ENCODE measurements at places on chromosomes 1 and 21.

- no peak for DNase-seq
Measured at GRCh38 chr1:75707191-75707590, 17.3 kb upstream of the ACADM start.

DNA sequence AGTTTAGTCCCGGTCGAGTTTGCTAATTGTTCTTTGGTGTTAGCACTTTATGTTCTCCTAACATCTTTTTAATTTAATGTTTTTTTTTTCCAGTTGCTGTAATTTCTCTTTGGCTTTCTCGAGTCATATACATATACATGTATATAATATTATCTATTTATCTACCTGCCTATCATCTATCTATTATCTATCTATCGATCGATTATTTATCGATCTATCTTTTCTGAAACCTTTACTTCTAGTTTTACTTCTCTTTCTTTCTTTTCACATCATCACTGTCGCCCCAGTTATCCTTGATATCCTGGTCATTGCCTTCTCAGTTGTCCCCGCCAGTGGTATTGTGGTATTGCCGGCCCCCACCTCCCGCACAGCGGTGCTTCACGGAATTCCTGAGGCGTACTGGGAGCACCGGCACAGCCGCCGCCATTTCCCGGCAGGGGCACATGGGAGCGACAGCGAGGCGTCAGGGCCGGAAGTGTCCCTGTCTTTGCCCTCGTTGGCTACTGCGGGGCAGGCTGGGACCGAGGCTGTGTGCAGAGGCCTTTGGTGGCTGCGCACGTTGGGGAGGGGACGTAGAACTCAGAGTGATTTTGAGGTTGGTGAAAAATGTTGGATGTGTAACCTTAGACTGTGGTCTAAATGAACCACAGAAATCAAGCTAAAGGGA lies 101.1 kb downstream of the NUF2 start:
- DNase-seq = no peak

DNA sequence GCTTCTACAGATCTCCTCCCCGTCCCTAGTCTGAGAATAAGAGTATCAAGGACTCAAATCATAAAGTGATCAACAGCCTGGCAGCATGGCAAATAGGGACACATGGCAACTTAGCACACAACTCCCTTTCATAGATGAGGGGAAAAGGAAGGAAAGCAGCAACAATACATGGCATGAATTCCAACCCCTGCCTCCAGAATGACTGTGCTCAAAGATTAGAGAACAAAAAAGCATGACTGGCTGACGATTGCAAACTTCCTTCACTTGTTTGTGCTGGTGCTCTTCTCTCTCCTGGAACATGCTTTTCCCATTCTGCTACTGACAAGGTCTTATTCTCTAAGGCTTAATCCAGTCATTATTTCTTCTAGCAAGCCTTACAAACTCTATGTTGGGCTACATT lies 11.5 kb downstream of the KTI12 start:
- DNase-seq = no peak

DNA sequence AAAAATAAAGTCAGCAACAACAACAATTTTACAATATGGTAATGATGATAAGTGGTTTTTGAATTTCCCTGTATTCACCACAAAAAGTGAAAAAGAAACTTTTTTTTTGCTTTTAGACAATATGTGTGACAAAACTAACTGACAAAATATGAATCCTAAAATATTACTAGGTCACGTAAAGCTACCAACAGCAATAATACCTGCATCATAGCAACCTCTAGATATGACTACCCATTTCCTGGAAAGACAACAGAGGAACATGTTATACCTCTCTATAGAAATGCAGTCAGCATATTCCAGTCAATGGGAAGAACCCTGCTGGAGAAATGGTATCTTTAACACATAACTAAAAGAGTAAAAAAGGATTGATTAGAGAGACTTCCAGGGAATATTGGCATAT lies 73.7 kb downstream of the PDE4B start:
- no peak for DNase-seq

DNA sequence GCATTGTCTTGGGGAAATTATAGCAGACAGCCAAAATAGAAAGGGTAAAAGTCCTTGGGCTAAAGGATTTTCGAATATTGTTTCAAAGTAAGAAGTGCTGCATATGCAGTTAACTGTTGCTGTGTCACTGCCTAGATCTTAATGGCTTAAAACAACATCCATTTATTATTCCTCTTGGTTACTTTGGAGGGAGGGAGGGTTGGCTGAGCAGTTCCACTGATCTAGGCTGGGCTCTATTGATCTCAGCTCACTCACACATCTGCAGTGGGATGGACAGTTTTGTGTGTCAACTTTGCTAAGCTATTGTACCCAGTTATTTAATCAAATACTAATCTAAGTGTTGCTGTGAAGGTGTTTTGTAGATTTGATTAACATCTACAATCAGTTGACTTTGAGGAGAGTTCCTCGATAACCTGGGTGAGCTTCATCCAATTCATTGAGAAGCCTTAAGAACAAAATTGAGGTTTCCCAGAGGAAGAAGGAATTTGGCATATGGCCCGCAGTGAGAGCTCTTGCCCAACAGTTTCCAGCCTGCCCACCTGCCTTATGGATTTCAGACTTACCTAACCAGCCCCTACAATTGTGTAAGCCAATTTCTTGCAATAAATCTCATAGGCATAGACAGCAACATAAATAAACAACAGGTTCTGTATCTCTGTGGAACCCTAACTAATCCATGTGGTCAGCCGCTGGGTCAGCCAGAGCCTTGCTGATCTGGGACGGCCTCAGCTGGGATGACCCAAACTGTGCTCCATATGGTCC lies 187.3 kb downstream of the AK5 start:
- no peak for DNase-seq

GRCh38 chr1:224773646-224774045 lies 155.8 kb upstream of the DNAH14 start:
- DNase-seq = no peak

DNA sequence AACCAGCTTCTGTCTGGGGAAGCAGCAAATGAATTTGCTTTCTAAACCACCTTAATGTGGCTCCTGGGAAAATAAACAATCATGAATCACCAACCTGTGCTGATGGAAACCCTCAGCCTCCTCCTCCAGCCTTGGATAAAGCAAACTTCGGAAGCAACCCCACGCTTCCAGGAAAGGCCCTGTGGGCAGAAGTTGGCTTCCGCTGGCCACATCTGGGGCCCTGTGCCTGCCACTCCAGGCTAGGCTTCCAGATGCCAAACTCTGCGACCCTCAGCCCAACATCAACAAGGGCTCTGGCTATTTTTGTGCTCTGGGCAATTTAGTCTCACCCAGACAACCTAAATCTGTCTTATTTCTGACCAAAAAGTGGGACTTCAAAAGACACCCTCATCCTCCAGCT lies 6.2 kb upstream of the OXCT2 start:
- DNase-seq = no peak

- peak; percentile 91 for DNase-seq
Measured at GRCh38 chr21:39633770-39634181, 21.0 kb downstream of the B3GALT5 start.

GRCh38 chr1:208084764-208085163 lies 159.4 kb downstream of the PLXNA2 start:
- DNase-seq = no peak

- DNase-seq = no peak
Measured at GRCh38 chr1:100348549-100349144, 3.7 kb upstream of the CDC14A start.

- no peak for DNase-seq
Measured at GRCh38 chr1:74396933-74397332, 115.5 kb downstream of the LRRC53 start.

- DNase-seq = no peak
Measured at GRCh38 chr1:234769986-234770795, 160.2 kb upstream of the IRF2BP2 start.

GRCh38 chr1:180881806-180882509 lies 30.7 kb upstream of the KIAA1614 start:
- peak; percentile 79 for DNase-seq

DNA sequence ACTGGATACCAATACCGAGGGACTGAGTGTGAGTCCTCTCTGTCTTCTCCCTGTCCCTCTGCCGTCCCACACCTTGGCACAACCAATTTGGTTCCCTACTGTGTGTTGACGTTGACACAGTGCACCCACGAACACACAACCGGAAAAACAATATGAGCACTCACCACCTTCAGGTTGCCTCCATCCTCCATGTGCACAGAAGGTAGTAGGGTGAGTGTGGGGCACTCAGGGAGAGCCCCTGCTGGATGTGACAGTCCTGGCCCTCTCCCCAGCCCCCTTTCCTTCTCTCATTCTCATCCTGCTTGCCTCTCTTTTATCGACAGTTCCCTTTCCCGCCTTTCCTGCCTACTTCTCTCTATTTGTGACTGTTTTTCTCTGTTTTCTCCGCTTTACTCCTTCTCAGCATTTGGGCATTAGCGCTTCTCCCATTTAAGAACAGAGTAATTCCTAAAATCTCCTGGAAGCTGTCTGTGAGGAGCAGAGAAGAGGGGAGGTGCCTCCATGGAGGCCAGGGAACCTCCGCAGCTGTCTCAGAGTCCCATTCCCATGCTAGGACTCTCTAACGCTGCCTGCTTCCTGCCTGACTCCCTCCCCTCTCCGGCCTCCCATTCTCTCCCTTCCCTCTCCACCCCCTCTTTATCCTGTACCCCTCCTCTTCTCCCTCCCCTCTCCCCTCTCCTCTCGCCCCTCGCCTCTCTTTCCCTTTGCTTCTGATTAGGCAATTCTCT lies 16.4 kb downstream of the CADM3 start:
- no peak for DNase-seq

DNA sequence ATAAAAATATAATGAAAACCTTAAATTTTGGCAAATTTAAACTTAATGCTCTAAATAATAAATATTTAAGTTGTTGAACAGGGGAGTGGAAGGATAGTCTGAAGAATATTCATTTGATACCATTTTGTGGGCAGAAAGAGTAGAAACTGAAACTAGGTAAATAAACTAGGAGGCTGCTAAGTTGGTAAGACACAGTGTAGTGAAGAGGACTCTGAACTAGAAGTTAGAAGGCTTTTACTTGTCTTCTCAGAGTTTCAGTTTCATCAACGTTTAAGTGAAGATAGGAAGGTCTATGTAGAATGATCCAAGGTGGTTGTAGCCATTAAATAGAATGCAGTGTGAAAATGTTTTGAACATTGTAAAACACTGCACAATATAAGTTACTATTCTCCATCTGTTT lies 516.9 kb downstream of the AMY1C start:
- no peak for DNase-seq

DNA sequence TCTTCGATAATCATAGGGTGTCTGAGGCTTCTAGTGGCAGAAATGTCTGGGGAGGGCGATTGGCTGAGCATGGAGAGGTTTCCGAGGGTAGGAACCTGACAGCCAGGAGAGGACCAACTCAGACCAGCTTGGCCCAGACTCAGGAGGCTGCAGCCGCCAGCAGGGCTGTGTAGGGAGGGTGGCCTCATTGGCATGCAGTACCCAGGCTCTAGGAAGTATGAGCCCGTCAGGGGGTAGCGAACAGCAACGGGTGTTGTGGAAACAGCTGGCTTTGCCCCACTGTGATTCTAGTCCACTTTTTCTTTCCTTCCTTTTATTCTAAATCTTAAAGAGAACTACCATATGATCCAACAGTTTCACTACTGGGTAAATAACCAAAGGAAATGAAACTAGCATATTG lies 103.3 kb downstream of the DIRAS3 start:
- no peak for DNase-seq

DNA sequence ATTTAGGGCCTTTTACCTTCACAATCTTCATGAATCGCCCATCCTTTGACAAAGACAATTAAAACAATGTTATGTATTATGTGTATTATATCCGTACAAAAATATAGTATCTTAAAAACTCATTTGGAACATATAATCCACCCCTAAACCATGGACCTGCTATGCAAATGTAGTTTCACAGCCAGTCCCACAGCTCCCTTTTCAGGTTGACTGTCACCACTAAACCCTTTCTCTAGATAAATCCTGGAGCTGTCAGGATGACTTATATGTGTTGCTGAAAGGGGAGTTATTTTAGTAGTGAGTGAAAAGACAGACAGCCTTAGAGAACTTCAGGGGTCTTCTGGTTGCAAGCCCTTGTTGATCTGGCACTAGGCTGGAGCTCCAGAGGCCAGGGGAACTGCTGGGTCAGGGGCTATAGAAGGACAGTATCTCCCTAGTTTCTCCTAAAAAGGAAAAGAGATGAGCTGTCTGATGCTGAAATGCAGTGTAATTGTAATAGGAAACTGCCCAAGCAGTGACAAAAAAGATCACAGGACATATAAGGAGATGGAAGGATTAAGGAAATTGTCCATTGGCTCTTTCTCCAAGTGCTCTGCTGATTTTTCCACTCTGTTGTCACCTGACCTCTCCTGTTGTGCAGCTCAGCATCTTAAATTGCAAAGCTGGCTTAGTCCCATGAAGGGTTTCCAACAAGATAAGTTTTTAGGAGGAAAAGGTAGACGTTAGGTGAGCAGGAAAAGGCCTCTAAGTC lies 127.7 kb downstream of the S1PR1 start:
- DNase-seq = peak; percentile 20

DNA sequence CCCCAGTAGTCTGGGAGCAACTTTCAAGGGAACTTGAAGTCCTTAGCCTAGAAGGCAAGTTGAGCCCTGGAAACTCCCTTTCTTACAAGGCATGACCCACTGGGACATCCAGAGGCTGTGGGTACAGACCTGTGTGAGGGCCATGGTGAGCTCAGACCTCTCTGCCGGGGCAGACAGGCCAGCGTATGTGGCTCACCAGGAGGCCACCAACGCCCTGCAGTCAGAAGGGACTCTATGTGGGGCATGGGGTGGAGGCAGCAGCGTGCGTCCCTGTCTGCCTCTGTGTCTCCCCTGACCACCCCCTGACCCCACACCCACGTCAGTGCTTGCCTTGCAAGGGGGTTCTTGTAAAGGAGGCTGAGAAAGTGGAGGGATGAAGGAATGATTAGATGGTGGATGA lies 10.8 kb downstream of the COQ8A start:
- no peak for DNase-seq

DNA sequence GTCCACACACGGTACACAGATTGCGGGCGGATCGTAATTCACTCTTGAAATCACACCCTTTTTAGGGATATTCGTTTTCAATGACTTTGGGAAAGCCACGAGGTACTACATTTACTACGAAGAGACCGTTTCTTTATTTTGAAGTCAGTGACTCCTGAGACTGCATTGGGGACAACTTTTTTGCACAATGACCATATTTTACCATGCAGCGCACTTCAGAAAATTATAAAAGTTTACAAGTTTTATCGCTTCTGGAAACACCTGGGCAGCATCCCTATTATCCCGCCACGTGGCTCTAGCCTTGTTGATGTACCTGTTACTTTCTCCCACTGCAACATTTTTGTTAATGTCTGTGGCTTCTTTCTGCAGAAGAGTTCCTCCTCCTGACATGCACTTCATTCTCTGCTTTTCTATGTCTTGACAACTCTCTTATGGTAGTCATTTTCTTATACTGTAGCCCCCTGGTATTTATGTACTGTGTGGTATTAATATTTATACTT lies 1.3 kb upstream of the AKT3 start:
- no peak for DNase-seq
